ENCODE measurements at places on chromosomes 16 and 17. TPM values are rescaled to one million over a fixed set of nuclear protein-coding genes. Genes with fewer than 3 reads are reported as not detected.

RPS15A gene
- total RNA-seq, result 1,627 TPM

DNA sequence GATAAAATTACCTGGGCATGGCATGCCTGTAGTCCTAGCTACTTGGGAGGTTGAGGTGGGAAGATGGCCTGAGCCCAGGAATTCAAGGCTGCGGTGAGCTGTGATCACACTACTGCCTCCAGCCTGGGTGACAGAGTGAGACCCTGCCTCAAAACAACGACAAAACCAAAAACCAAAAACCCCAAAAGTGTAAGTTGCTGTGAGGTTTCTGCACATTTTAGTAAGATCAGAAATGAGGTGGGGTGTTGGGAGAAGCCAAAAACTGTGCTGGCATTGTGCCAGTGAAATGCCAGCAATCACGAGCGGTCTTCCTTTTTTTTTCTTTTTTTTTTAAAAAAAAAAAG is 114.6 kb downstream of the PITPNC1 start:
- peaks cover 1% of the 10 kb centered on the region for H3K27me3 ChIP-seq
- H3K27ac ChIP-seq, result no peak overlapping the region
- H3K4me3 ChIP-seq, result no peak overlapping the region

- H3K36me3 ChIP-seq, result peaks cover 7% of the 10 kb centered on the region
- H3K27ac ChIP-seq, result no peak overlapping the region
- no peaks in the 10 kb centered on the region for H3K4me1 ChIP-seq
Observed at GRCh38 chr17:21742326-21742725, 50.0 kb downstream of the KCNJ18 start.

GRCh38 chr16:77574867-77575624 is 140.2 kb upstream of the ADAMTS18 start:
- H3K4me1 ChIP-seq, result peaks cover 24% of the 10 kb centered on the region
- DNase-seq, result no peak
- H3K27ac ChIP-seq, result peak overlapping the region; percentile 1
- H3K4me3 ChIP-seq, result no peak overlapping the region
- no peaks in the 10 kb centered on the region for H3K36me3 ChIP-seq

GRCh38 chr16:69553332-69553731 is 12.4 kb upstream of the NFAT5 start:
- no peak overlapping the region for H3K4me3 ChIP-seq
- peaks cover 3% of the 10 kb centered on the region for H3K36me3 ChIP-seq
- H3K4me1 ChIP-seq, result peaks cover 6% of the 10 kb centered on the region
- DNase-seq, result no peak

DNA sequence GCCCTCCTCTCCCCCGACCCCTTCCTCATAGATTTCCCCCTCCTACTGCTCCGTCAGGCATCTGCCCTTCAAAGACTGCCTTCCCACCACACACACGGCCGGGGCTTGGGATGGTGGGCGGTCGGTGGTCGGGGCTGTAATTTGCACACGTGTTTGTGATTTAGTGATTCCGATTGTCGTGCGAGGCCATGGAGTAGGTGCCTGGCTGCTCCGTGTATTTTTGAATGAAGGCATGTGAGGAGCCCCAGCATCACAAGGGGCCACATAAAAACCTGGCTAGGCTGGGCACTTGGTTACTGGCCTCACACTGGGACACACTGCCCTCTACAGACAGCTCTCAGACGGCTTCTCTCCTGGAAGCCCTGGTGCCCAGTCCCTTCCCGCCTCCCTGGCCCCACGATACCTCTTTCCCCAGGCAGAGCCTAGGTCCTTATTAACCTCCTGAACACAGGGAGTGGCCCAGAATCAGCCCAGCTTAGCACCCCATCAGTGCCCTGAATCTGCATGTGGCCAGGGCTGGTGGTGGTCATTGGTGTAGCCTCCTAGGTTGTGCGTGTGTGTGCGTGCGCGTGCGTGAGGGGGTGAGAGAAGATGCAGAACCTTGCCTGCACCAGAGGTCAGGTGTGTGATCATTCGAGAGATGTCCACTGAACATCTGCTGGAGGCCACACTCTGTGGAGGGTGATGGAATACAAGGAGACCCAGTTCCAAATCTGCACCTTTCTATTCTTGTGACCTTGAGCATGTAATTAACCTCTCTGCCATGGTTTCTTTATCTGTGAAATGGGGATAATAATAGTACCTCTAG is 1.3 kb upstream of the SOCS1 start:
- peaks cover 4% of the 10 kb centered on the region for H3K4me1 ChIP-seq
- H3K27me3 ChIP-seq, result peaks cover 11% of the 10 kb centered on the region
- no peak overlapping the region for H3K27ac ChIP-seq
- H3K4me3 ChIP-seq, result peak overlapping the region; percentile 88
- peak; percentile 72 for DNase-seq
- no peaks in the 10 kb centered on the region for H3K36me3 ChIP-seq

PHLPP2 gene
- 7.3 TPM for total RNA-seq

- no peak for DNase-seq
- no peak overlapping the region for H3K27ac ChIP-seq
- no peak overlapping the region for H3K4me3 ChIP-seq
- peaks cover 5% of the 10 kb centered on the region for H3K36me3 ChIP-seq
- H3K4me1 ChIP-seq, result peaks cover 4% of the 10 kb centered on the region
Observed at GRCh38 chr16:19830902-19831560, 53.6 kb downstream of the GPRC5B start.

DNA sequence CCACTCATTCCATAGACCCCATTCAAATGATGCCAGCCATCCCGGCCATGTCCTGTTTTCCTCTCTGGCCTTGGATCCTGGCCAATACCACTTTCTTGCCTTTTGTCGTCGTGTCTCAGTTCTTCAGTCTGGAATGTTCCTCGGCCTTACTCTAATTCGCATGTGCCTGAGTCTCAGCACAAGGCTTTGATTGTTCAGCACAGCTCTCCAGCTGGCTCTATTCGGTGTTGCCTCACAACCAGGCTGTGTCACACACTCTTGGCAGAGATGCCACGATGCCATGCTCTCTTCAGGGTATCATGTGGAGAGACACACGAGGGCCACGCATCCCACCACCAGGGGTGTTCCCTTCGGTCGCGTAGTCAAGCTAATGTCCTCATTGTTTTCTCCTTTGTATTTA is 1.8 kb upstream of the VPS4A start:
- DNase-seq, result no peak
- H3K36me3 ChIP-seq, result peaks cover 17% of the 10 kb centered on the region
- no peak overlapping the region for H3K4me3 ChIP-seq
- peaks cover 8% of the 10 kb centered on the region for H3K27me3 ChIP-seq
- H3K27ac ChIP-seq, result no peak overlapping the region

DNA sequence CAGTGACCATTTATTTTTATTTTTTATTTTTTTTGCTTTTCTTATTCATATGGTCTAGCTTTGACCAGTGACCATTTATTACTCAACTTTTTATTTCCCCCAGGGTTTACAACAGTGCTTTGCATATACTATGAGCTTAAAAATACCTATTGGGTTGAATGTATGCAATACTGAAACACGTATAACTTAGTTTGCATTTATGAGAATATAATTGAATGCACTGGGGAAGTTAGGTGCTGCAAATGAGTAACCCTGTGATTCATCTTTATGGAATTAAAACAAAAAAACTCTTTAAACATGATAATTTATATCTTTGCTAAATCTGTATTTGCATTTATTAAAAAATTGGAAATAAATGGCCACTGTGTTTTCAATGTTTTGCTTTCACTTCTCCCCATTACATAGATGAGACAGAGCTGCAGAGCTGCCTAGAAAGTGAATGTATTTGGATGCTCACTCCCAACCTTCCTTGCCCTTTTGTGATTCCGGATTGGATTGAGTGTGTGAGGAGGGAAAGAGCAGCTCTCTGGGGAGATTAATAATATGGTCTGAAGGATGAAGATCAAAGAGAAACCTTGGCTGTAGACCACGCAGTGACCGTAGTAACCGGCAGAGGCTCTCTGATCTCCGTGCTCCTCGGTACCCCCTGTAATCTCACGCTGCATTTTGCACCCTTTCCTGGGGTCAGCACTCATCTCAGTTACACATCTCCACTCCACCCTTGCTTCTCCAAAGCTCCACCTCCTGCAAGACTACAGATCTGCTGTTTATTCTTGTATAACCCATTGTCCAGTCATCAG is 14.3 kb downstream of the TMEM100 start:
- H3K4me3 ChIP-seq, result no peak overlapping the region
- no peak for DNase-seq
- H3K36me3 ChIP-seq, result no peaks in the 10 kb centered on the region
- peaks cover 4% of the 10 kb centered on the region for H3K4me1 ChIP-seq

- H3K36me3 ChIP-seq, result no peaks in the 10 kb centered on the region
- H3K4me3 ChIP-seq, result no peak overlapping the region
- H3K4me1 ChIP-seq, result no peaks in the 10 kb centered on the region
- H3K27me3 ChIP-seq, result peaks cover 6% of the 10 kb centered on the region
Observed at GRCh38 chr17:42623271-42623670, 13.8 kb downstream of the TUBG1 start.

DNA sequence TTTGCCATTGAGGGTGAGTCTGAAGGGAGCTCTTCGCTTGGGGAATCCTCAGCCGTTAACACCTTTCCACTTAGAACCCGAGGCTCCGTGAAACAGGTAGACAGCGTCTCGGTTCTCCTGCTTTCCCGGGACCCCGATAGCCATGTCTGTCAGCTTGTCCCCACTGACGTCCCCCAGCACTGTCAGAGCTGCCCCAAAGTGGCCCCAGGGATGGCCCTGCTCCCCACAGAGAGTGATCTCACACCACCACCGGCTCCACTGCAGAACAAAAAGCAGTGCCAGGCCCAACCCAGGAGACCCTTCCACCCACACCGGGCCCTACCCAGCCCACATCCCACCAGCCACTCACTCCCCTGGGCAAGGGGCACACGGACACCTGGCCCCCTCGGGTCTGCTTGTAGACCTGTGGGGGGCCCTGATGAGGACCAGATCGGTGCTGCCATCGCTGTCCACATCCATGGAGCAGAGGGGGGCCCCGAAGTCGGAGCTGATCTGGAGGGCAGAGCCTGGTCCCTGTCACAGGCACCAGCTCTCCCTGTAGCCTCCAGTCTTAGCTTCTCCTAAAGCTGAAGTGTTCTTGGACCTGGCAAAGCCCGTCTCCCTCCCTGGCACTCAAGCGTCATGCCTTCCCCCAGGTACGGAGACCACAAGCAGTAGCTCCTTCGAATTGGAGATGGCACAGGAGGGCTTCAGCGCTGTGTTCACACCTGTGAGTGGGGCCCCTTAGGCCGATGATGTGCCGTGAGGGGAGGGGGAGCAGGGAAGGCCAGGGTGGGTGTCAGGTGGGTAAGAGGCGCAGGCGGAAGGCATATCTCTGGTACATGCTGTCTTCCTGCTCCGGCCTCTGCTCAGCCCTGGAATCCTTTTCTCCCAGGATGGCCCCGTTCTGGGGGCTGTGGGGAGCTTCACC is 6.5 kb downstream of the ITGAX start:
- peaks cover 9% of the 10 kb centered on the region for H3K27me3 ChIP-seq
- no peak for DNase-seq
- no peaks in the 10 kb centered on the region for H3K4me1 ChIP-seq
- no peak overlapping the region for H3K4me3 ChIP-seq
- H3K27ac ChIP-seq, result no peak overlapping the region

DNA sequence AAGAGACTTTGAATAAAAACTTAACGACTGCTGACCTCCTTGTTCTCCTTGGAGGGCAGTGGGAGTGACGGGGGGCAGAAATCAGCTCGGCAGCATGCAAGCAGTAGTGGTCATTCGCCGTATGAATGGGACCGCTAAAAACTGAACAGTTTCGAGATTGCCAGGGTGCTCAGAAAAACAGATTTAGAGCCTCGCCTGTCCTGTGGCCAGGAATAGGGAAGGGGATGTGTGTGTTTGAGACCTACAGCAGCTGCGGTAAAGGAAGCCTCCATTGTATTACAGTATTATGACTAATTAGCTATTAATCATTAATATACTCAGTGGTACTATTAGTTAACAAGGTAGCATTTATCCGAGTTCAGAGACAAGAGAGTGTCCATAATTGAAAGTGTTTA is 670 bp upstream of the ZNF652 start:
- peak overlapping the region; percentile 94 for H3K4me3 ChIP-seq
- peaks cover 20% of the 10 kb centered on the region for H3K4me1 ChIP-seq
- H3K27me3 ChIP-seq, result peaks cover 6% of the 10 kb centered on the region
- H3K36me3 ChIP-seq, result no peaks in the 10 kb centered on the region

EVI2A gene
- not detected for total RNA-seq

PEMT gene
- total RNA-seq, result 29.7 TPM
